NCI-H226 (cell line): ENCODE measurements at places on chromosomes 16 and 17.

DNA sequence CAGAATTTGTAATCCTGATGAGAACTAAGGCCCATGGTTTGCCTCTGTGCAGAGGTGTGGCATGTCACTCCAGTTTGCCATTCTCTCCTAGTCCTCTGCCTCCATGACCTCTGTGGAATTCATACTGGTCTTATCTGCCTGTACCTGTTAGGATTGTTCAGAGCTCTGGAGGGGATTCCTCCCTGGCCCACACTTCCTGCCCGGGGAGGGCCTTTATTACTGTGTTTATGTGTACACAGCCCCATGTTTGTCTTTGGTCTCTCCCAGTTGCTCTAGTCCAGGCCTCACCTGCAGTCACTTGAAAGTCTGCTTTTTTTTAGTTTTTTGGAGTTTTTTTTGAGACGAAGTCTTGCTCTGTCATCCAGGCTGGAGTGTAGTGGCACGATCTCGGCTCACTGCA is 36.4 kb downstream of the RHBDL3 start:
- no peak for DNase-seq

DNA sequence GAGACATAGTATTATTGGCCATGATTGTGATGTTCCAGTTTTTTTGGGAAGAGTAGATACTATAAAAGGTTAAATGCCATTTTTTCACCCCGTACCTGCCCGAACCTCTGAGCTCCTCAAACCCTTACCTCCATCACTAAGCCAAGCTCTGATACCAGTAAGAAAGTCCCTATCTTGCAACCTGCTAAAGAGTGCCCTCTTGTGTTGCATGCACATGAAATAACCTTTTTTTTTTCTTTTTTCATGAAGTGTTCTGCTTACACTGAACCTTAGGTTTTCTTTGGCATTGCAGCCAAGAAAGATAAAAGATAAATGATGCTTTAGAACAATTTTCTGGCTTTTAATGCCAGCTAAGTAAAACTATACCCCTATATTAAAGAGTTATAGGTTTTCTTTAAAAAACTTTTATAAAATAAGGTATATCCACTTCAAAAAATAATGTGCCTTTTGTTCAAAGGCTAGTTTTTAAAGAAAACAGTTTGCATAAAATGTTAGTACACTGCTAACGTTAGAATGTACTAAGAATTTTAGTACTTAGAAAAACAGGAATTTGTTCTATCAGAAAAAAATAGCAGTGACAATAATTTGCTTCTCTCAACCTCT is 295.3 kb upstream of the PMFBP1 start:
- peak; percentile 7 for DNase-seq

GRCh38 chr16:87326151-87326571 is 9.0 kb upstream of the C16orf95 start:
- DNase-seq = no peak

GRCh38 chr16:1548233-1548632 is 14.8 kb downstream of the TMEM204 start:
- no peak for DNase-seq

GRCh38 chr17:57626520-57627210 is 118.4 kb downstream of the CCDC182 start:
- DNase-seq = no peak

- DNase-seq = no peak
These were observed 78.0 kb upstream of the CBX4 start for GRCh38 chr17:79916991-79917901.

- no peak for DNase-seq
These were observed 92.7 kb upstream of the NOL11 start for GRCh38 chr17:67624886-67625656.

GRCh38 chr16:2062801-2063200 is 15.0 kb downstream of the TSC2 start:
- no peak for DNase-seq

- no peak for DNase-seq
These were observed 26.1 kb downstream of the ZFPM1 start for GRCh38 chr16:88478889-88479792.

- DNase-seq = no peak
These were observed 15.6 kb downstream of the MAP2K3 start for GRCh38 chr17:21299981-21300600.

- no peak for DNase-seq
These were observed 2.7 kb downstream of the CYBC1 start for GRCh38 chr17:82447876-82448275.
